ENCODE measurements at places on chromosomes 7 and 10.

GRCh38 chr7:57327081-57327480, 122.9 kb upstream of the ZNF716 start:
- DNase-seq = no peak

GRCh38 chr7:135665042-135665441, 2.7 kb downstream of the STMP1 start:
- DNase-seq = no peak

DNA sequence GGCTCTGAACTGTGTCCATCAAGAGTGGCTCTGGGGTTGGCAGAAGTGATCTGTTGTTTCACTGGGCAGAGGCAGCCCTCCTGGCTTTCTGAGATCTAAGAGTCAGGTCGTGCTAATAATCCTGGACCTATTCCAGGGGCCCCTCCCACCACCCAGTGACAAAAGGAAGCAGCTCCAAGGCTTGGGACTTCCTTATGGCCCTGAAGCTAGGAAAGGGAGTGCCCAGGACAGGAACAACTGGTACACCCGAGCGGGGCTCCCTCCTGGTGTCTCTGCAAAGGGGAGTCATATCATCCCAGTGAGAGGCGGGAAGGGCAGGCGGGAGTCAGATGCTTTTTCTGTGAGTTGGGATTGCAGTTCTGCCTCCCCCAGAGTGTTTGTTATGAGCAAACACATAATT, 32.3 kb downstream of the RPS24 start:
- no peak for DNase-seq

DNA sequence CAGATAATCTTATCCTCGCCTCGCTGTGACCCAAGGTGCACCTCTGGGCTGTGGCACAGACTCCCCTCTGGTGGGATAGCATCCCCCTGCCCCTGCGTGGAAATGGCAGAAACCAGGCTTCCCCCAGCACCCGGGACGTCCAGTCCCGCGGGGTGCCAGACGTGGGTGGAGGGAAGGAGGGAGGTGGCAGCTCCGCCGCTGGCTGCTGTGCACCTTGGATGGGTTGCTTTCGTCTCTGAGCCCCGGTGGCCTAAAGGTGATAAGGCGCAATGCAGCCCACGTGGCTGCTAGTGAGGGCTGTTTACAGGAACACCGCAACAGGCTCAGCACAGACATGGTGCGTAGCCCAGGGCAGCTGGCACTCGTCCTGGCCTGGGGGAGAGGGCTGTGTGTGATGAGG, 13.6 kb upstream of the PDGFA start:
- no peak for DNase-seq

DNA sequence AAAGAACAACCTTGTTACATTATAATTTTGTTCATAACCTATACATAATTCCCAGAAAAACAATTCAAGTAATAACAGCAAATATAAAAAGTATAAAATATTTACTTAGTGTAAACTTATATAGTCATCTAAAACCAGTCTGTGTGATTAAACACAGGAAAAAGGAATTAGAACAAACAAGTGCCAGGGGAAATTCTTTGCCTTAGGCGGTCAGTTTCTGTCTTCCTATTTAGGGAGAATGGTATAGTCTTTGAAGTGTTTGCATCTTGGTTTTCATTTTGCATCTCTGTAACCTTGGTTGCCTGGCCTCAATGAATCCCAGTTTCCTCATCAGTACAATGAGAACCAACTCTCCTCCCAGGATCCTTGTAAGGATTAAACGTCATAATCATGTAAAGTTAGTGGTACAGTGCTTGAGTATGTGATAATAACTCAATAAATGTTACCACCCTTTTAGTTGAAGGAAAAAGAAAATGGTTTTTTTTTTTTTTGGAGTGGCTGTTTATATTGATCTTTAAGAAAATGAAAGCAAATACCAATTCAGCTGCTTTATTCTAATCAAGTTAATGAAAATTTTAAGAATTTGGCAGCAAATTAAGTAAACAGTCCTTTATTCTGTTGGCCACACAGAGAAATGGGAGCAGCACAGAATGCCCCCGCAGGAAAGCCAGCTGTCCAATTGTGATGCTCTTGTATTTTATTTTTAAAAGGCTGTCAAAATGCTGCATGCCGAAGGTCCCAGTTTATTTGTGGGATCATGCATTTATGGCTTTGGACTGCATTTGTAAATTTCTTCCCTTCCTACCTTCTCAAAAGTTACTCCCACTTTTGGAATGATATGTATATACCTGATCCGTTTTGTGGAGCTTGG, 61.8 kb downstream of the SHH start:
- DNase-seq = no peak

GRCh38 chr10:6530966-6531365, 49.1 kb downstream of the PRKCQ start:
- no peak for DNase-seq

DNA sequence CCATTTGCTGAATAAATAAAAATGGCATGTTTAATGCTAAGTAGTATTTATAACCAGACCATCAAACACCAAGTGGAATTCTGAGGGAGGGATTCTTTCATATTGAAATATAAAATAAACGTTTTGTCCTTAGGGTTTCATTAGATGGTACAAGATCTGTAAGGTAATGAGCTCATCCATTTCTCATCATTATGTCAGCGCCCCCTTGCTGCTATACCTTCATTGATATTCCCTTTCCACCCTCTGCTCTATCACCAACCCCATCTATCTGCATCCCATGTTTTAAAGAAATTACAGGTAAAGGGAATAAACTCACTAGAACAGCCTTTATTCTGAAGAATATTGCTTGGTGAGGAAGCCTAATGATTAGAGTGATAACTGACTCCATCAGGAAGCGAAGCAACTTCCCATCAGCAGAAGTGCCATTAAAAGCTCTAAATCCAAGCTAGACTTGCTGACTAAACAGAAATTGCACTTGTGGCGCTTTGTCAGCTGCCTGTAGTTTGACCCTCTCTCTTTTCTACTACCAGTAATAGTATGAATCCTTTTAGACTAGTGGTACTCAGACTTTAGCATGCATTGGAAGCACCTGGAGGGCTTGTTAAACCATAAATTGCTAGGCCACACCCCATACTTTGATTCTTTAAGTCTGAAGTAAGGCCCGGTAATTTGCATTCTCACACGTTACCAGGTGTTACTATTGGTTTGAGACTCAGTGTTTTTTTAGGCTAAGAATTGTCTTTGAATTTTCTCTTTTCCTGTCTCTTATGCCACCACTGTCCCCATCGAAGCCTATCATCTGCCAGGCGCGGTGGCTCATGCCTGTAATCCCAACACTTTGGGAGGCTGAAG, 27.5 kb downstream of the ADD3 start:
- DNase-seq = no peak

- no peak for DNase-seq
Measured at GRCh38 chr10:95440756-95441546, 120.2 kb downstream of the SORBS1 start.

DNA sequence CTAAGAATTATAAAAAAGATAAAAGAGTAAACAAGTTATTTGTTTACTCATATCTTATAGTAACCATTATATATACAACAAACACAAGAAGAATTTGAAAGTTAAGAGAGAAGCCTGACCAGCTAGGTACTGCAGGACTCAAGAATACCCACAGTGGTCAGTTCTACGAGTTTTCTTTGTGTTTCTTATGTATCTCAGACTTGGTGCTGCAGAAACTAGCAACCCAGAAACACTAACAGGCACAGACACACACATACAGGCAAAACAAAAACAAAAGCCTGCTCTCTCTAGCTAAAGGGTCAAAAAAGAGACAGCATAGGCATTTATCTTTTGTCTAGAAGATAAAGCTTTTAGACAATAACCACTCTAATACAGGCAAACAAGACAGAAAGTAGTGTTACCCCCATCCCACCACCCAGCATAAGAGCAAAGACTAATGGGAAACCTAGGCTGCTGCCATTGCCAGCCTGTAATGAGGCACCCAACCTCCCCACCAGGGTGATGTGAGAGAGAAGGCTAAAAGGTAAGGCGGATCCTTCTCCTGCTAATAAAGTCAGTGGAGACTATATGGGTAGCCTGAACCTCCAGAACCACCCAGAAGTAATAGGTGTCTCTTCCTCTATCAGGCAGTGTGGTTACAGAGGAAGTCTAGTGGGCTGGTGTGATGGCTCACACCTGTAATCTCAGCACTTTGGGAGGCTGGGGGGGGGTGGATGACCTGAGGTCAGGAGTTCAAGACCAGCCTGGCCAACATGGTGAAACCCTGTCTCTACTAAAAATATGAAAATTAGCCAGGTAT, 113.9 kb downstream of the DNAJC1 start:
- DNase-seq = no peak

DNA sequence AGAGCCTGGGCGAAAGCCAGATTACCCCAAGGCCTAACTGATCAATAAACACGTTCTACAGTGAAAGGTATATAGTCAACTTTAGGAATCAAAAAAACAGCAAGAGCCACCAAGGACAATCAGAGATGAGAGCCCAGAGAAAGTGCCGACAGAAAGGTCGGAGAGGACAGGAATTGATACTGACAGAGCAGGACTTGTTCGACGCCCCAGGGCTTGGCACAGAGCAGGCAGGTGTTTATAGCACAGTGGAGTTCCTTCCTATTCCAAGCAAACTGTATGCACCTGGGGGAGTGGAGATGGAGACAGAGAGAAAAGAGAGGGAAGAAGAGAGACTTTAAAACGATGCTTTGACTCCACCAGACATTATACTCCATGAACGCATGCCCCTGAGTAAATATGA, 39.5 kb downstream of the PPP1R3C start:
- DNase-seq = no peak

GRCh38 chr10:94440096-94440495, 37.8 kb downstream of the TBC1D12 start:
- no peak for DNase-seq

DNA sequence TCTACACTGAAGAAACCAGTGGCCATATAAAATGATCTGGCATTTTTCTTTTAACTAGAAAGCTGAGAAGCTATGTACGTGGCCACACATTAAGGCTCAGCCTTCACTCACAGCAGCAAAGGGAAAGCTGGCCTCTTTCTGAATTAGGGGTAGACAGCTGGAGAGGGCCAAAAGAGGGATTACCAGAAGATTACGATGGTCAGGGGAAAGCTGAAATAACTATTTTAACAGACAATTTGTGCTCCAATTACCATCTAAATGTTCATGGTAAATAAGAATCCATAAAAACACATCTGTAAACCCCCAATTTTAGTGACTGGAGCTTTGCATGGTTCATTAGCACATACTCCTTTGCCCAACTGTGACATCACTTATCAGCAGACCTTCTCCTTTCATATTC, 314.3 kb downstream of the HPSE2 start:
- DNase-seq = no peak

DNA sequence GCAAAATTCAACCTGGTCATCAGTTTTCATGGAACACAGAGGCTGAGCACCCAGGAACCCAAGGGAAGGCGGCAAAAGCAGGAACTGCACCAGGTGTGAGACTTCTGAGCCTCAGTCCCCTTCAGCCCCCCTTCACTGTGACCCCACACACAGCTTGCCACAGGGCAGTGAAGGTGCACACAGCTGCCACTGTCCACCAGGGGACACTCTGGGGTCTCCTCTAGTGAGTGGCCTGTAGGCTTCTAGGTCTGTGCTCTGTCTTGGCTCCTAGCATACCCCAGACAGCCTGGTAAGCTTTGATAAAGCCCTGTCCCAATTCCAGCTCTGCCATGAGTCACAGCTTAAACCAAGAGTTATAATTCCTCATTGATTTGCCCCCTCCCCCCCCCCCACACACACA, 12.1 kb downstream of the KCNH2 start:
- DNase-seq = no peak

DNA sequence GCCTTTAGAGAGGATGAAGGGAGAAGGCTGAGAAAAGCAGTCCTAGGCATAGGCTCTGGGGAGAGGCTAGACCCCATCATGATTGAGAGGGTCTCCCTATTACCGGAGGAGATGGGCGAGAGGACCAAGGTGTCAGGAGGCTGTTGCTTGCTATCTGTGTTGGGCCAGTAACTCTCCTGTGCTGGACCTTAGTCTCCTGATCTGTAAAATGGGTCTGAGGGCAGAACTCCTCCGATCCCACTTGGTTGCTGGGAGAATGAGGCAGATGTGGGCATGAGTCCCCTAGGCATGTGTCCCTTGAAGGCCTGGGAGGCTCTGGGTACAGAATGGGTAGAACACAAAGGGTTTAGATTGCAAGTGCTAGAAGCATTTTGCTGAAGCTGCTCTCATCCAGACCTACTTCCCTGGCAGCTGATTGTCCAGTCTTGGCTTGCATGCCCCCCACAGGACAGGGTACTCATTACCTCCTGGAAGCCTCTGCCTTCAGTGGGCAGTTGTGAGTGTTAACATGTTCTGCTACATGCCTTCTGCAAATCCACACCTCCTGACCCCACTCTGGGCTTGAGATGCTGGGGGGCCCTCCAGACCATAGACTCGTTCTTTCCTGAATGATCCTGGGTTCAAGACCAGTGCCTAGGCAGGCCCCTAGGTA, 4.4 kb downstream of the ZMIZ1 start:
- DNase-seq = no peak

DNA sequence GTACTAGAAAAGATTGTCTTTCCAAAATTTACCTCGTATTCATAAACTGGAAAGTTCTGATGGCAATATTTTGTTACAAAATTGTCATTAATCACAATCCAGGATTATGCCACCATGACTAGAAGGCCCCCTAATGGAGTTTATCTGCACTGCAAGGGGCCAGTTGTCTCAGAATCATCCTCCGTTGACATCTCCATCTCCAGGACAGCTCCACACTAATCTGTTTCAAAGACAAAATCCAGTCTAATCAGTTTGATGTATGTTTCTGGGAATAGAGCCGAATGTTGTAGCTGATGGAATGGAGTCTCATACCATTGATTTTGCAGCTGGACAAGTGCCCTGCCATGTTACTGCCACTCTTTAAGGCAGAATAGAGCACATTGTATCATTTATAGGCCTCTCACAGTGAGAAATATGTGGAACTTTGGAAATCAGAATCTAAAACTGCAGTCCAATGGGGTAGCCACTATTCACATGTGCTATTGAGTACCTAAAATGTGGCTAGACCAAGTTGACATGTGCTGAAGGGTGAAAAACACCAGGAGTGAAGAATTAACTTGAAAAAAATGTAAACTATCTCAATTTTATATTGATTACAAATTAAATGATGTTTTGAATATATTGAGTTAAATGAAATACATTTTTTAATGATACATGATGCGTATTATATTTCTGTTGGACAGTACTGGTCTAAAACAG, 38.3 kb upstream of the TOMM7 start:
- no peak for DNase-seq

DNA sequence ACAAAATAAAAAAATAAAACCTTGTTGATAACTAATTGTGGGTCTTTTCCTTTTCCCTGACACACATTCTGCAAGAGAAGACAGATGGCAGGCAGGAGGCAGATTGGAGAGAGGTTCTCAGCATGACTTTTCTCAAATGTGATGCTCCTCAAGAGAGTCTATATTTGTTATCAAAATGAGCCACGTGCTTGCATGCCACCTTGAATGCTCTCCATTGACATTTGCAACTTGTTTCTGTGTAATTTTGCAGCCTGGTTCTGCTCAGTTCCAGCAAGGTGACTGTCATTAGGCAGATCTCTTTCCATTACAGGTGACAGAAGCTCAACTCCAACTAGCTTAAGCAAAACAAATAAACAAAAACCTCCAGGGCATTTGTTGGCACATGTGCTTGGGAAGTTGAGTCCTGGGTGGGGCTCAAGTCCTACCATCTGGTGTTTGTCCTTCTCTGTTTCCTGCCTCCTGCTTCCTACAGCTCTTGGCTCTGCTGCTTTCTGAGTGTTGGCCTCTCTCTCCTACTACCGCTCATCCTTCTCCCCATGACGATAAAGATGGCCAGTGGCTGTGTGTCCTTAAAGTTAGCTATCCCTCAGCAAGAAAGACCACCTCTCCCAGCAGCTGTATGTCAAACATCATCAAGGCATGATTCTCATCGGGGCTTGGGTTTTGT, 56.7 kb downstream of the GRK5 start:
- DNase-seq = no peak

GRCh38 chr7:12025246-12025645, 185.8 kb upstream of the TMEM106B start:
- no peak for DNase-seq

All from activated gamma-delta T cell treated with Interleukin-2 at 50 U/mL for 16 hours (primary cell).